IMR-90 (cell line): ENCODE measurements at places on chromosomes 11 and 22. TPM values are rescaled to one million over a fixed set of nuclear protein-coding genes. Genes with fewer than 3 reads are reported as not detected.
A peak's percentile ranks its signal among the peaks of the same experiment; 100 is the strongest.

VEGFB gene
- total RNA-seq: 3.0 and 3.9 TPM in 2 replicates

CCDC87 gene
- total RNA-seq: under 0.01 and 0.18 TPM in 2 replicates

ACRV1 gene
- not detected in 2 replicates for total RNA-seq

PICK1 gene
- 14.4 and 16.5 TPM in 2 replicates for total RNA-seq

FAM180B gene
- not detected in 2 replicates for total RNA-seq

THAP12 gene
- 25.1 and 48.3 TPM in 2 replicates for total RNA-seq

CRYBA4 gene
- not detected in 2 replicates for total RNA-seq

DNA sequence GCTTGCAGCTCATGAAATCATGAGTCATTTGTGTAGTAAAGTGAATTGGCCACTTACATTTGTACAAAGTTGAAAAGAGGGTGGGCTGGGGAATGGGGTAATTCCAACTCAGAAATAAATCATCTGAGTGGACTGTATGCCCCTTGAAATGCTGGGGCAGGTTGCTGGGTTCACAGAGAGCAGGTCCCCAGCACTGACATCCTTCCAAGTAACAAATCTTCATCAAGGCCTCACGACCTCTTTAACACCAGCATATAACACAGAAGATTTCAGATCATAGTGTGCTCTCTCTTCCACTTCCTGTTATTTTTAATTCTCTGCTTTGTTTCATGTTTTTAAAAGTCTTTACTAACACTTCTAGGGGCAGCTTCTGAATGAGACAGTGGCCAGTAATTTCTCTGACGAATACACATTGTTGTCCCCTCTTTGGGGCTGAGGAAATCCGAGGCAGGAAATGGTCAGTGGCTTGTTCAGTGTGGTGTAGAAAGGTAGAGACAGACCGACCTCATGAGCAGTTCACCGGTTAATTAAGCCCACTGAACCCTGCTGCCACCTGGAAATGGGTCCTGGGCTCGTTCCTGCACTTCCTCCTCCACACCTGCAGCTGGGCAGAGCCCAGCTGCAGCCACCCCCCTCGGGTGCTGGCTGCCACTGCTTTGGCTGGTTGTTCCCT, 127.7 kb downstream of the MAML2 start:
- DNase-seq: peak; percentile 76

GRCh38 chr11:130796828-130797227, 119.5 kb downstream of the SNX19 start:
- no peak for DNase-seq

GRCh38 chr22:44256556-44257485, 55.9 kb downstream of the SHISAL1 start:
- no peak for DNase-seq

GRCh38 chr11:123536690-123537437, 106.8 kb downstream of the GRAMD1B start:
- DNase-seq: no peak

- no peak for DNase-seq
These were observed 35.4 kb downstream of the CHRDL2 start for GRCh38 chr11:74695705-74696280.

DNA sequence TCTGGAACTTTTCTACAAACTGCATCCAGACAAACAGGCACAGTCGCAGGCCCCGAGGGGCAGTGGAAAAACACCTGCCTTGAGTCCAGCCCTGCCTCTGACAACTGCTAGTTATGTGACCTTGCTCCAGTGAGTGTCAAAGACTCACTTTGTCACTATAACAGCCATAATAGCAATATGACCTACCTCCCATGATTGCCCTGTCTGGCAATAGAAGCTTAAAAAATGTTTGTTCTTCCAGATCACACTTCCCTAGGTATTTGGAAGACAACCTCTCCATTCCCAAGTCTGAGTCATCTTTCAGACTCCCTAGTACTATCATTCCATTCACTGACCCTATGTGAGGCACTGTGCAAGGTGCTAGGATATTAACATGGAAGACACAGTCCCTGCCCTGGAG, 74.5 kb downstream of the RPL27A start:
- DNase-seq: peak; percentile 57

GRCh38 chr22:43449205-43449830, 37.5 kb downstream of the MPPED1 start:
- DNase-seq: no peak
